CD4-positive, alpha-beta T cell treated with Interleukin-1 beta for 1 hour (primary cell): ENCODE measurements at places on chromosomes 6 and 20.
A peak's percentile ranks its signal among the peaks of the same experiment; 100 is the strongest.

DNA sequence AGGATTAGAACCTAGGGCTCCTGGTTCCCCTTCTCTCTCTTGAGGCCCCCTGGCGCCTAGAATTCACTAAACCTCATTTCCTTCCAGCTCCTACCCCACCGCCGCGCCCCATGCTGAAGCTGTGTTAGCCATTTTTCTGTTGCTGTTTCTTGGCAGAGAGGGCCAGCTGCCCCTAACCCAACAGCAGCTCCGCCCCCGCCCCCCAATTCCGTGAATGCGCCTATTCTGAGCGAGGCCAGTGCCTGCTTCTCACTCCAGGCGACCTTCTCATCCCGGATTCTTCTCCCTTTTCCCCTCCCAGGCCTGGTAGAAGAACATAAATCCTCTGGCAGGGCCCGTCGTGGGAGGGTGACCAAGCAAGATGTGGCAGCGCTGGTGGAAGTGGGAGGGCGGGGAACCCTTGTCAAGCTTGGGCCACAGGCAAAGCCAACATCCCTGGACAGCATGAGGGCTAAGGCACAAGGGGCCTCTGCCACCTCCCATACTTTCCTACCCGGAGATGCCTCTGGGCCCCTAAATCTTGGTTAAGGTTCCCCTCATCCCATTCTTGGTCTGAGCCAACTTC lies 518 bp downstream of the RBPJL start:
- no peak for DNase-seq

GRCh38 chr20:32190616-32191415 lies 16.7 kb downstream of the PLAGL2 start:
- no peak for DNase-seq

DNA sequence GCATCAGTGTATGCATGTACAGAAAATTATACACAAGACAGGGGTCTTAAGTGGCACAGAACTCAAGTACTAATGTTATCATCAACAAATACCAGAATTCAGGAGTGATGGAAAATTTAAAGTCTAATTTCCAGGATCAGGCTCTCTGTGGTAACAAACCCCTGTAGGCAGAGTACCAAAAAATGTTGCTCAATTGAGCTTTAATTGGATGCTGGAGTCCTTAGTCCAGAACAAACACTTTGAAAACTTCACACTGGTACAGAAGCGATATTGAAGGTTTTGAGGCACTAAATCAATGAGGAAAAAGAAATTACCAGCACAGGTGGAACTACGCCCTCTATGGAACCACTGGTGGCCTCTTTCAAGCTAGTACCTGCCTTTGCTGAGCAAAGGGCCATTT lies 113.1 kb downstream of the FOXC1 start:
- no peak for DNase-seq

- DNase-seq, result no peak
Measured at GRCh38 chr20:12535316-12535715, 473.5 kb upstream of the SPTLC3 start.

GRCh38 chr6:148414836-148415235 lies 72.2 kb downstream of the SASH1 start:
- no peak for DNase-seq

GRCh38 chr20:45339084-45339483 lies 9.1 kb downstream of the SDC4 start:
- no peak for DNase-seq

DNA sequence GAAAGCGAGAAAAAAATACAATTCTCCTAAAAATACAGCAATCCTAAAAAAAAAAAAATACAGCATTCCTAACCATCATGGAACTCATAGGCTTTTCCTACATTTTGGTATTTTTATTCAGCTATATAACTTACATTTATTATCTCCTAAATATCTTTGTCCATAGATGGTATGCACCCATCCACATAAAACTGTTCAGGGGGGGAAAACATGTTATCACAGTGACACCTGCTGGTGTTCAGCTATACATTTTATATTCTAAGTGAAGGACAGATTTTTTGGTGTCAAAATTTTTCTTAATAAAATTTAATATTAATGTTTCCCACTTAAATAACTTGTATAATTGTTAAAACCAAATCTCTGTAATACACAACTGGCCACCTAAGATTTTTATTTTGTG lies 58.0 kb downstream of the BLOC1S5 start:
- DNase-seq, result peak; percentile 20

DNA sequence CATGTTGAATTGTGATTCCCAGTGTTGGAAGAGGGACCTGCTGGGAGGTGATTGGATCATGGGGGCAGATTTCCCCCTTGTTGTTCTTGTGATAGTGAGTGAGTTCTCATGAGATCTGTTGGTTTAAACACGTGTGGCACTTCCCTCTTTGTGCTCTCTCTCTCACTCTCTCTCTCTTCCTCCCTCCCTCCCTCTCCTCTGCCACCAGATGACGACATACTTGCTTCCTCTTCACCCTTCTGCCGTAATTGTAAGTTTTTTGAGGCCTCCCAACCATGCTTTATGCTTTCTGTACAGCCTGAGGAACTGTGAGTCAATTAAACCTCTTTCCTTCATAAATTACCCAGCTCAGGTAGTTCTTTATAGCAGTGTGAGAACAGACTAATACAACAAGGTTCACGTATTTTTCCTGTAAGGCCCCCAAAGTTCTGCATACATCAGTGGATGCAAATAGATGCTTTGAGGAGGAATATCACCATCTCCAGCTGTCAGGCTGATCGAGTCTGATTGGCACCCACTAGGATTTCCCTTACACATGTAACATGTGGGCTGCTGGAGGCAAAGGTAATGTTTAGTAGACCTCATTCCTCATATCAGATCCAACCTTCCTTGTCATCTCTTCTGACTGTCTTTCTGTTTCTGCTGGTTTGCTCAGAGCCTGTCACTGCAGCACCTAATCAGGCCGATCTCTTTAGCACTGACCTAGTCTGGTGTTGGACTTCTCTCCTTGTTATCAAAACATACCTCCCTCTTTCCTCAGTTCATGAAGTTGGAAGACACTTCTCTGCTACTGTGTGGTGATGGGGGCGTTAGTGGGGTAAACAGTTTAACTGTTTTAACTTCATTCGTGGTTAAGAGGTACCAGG lies 54.3 kb upstream of the BACH2 start:
- DNase-seq, result peak; percentile 64

DNA sequence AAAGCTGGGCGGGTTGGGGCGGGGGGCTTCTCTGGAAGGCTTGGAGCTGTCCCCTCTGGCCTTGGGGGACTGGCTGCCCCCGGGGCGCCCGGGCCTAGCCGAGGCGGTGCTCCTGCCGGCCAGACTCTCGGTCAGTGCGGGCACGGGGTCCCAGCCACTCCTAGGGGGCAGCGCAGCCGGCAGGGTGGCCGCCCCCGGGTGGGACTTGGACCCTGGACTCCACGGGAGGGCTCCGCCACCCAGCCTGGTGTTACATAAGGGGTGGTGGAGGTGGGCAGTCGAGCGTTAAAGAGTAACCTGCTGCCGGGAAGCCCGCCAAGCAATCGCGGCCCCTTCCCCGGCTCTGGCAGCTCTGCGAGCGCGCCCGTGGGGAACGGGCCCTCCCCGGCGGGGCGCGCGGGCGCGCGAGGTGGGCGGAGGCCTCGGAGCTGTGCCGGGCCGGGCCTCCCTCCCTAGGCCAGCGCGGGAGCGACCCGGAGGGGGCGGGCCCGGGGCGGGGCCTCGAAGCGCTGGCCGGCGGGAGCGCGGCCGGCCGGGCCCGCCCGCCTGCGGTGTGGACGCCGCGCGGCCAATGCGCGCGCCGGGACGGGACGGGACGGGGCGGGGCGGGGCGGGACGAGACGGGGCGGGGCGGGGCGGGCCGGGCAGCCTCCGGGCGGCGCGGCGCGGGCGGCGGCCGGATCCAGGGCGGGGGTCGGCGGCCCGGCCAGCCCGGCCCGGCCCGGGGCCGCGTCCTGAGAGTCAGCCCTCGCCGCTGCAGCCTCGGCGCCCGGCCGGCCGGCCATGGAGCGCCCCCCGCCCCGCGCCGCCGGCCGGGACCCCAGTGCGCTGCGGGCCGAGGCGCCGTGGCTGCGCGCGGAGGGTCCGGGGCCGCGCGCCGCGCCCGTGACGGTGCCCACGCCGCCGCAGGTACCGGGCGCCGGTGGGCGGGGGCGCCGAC lies at the start of gene SLC2A4RG:
Gene SLC2A4RG, plus strand, starts transcription at position 647 of the 940 bp plus-strand sequence. Its CDS starts 137 bp downstream, at position 784.
- peak; percentile 81 for DNase-seq

GRCh38 chr20:18428490-18429173 lies 38.2 kb downstream of the DZANK1 start:
- no peak for DNase-seq

GRCh38 chr6:25050356-25050755 lies 114.6 kb upstream of the RIPOR2 start:
- DNase-seq, result peak; percentile 49

DNA sequence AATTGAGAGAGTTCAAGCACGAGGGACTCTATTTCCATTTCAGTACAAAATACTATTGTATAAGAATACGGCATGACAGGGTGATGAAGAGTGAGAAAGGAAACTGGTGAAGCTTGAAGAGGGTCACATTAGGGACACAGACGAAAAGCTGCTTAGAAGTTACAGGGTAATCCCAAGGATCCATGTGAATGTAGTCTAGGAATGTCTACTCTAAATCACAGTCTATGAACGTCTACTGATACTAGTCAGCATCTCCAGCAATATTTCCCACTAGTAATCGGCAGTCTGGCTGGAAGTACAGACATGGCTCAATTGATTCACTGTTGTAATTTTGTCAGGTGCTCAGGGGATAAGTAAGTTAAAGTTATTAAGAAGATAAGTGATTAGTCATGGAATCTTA lies 156.4 kb downstream of the ASCC3 start:
- DNase-seq, result no peak

- DNase-seq, result no peak
Measured at GRCh38 chr6:109498936-109499335, 15.9 kb upstream of the ZBTB24 start.

GRCh38 chr6:68468244-68468884 lies 166.7 kb upstream of the ADGRB3 start:
- DNase-seq, result no peak

DNA sequence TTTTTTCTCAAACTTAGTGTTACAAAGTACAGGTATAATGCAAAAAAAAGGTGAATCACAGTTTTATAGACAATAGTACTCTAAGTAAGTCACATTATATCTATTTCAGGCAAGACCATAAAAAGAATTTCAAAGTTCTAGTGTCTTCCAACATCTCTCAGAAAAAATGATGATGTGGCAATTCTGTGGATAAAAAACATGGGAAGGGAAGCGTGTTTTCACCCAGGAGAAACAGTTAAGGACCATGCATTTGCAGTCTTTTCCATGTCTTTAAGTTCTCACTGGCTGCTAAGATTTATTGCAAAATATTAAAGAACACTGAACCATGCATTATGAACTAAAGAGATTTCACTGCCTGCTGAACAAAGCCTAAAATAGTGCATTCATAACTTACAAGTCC lies 1.8 kb downstream of the SSR1 start:
- no peak for DNase-seq

DNA sequence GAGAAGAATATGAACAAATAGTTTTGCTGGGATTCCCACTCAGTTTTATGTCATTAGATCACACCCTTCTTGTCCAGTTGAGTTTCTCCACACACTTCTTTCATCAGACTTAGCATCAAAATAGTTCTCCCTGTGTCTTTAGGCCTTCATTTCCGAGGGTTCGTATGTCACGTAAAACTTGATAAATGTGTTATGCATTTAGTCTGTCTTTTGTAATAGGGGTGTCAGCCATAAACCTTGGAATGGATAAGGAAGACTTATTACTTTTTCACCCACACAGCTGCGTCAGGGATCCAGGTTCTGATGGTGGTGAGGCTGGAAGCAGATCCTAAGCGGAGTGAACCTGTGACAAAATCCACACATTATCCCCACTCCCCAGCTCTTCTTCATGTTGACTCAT lies 246.8 kb downstream of the CD83 start:
- no peak for DNase-seq

- DNase-seq, result no peak
Measured at GRCh38 chr6:125236536-125237327, 65.0 kb downstream of the HDDC2 start.

DNA sequence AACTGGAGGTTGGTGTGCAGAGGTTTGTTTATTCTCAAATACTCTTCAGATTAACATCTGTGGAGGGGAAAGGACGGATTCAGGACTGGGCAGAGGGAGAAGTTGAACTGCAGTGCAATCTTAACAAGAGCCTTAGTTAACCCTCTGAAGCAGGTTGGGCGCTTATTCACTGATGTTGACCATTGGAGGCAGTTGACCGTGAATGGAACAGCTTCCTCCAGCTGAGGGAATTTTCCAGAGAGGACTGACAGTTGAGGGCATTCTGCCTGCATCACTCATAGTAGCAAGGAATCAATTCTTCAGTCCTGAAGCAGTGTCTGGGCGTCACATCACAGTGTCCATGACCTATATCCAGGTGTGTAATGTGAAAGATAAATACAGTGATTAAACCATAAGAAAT lies 80.9 kb downstream of the PLCB4 start:
- no peak for DNase-seq

- peak; percentile 53 for DNase-seq
Measured at GRCh38 chr6:4210629-4211419, 75.4 kb upstream of the ECI2 start.

GRCh38 chr6:6927521-6928361 lies 180.0 kb upstream of the RREB1 start:
- DNase-seq, result no peak

DNA sequence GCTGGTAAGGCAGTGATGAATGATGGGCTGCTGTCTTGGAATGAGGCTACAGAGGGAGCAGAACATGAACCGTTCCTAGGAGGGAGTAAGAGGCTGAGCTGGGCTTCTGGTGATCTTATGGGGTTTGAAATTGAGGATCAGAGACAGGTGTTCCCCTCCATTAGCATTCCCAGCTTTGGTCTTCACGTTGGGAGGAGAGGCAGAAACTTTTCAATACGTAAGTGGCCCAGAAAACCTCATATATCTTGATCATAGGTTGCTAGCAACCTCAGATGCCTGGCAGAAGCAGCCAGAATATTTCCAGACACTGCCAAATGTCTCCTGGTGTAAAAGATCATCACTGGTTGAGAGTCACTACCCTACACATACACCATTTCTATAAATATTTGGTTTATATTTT lies 167.1 kb downstream of the INSM1 start:
- no peak for DNase-seq

- no peak for DNase-seq
Measured at GRCh38 chr20:54343099-54343498, 132.3 kb upstream of the DOK5 start.
